ENCODE measurements at places on chromosomes 16 and 17. TPM values are rescaled to one million over a fixed set of nuclear protein-coding genes. Genes with fewer than 3 reads are reported as not detected.

DNA sequence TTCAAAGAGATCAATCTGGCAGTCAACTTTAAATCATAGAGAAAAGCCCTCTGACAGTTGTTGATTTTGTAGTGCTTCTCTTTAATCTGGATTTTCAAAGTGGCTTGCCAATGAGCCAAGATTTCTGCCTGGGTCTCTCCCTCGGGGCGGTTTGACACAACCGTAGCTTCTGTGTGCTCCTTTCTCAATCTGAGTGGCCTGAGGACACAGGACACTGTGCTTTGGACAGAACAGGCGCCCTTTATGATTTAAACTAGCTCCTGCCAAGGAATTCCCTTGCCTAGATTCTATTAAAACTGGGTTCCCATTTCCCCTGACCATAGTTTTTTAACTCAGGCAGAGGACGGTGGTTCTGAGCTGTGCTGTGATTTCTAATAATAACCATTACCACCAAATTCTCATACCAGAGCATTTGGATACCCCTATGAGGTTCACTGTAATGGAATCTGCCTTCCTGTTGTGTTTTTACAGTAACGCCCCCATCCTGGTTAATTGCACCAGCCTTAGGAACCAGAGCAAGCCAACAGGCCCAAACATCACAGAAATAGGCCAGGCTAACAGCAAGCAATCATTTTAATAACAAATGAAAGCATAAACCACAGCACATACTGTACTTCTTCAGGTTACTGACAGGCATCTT, 4.0 kb downstream of the ZFHX3 start:
- no peak for DNase-seq

- no peak for DNase-seq
These were observed 35.4 kb upstream of the GAN start for GRCh38 chr16:81279392-81279791.

DNA sequence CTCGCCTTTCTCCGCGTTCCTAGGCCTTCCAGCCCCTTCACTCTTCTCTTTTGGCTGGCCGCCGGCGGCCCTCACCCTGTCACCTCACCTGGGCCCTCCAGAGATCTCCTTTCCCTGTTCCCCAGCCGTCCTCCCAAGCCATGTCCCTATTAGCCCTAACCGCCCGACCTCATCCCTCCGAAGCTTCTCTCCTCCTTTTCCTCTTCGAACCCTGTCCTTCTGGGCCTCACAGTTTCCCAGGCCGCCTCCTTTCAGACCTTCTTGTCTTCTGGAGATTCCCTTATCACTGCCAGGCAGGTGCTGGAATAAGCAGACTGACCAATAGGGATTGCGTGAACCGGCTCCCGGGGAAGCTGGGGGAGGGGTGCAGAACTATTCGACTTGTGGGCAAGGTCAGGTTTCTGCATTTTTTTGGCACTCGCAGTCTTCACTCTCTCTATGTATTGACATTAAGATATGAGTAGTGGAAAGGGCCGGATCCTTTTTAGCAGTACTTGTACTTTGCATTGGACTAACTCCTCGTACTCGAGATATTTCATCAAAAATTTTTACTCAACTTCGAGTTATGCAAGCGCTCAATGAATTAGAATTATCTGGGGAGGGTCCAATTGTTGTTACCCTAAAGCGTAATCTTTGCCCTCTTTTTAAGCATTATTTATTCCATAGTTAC, 690 bp downstream of the RHOT1 start:
- peak; percentile 69 for DNase-seq

DNA sequence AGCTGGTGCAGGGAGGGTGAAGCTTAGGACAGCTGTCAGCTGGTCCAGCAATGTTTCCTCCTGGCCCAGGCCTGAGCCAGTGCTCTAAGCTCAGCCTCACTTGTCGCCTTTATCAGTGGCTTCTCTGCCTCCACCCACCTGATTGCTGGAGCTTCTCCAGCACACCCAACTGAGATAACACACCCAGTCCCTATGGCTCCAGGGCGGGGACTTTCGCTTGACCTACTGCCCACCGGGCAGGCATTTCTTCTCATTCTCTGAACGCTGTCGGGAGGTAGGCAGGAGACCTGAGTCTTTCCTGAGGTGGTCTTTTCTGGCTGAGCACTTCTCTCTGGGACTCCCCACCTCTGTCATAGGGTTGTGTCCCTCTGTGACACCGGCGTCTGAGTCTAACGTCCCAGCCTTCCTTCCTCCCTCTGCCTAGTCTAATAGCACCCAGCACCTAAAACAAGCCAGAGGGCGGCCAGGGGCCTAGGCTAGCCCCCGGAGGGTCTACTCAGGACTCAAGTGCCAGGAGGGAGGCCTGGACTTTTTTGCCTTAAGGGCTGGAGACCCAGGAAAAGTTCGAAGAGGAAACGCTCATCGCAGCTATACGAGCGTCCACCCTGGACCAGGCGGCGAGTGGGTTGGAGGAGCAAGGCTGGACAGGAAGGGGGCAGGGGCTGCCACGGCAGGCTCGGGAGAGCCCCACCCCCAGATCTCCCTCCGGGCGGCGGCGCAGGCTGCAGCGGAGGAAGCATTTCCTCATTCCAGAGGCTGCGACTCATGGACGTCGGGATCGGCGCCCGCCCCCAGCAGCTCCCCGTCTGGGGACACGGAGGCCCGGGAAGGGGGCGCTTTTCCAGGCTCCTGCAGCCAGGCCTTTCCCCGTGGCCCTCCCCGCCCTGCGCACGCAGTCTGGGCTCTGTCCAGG, 756 bp downstream of the TAX1BP3 start:
- DNase-seq: peak; percentile 97

- DNase-seq: no peak
These were observed 110.5 kb downstream of the HS3ST2 start for GRCh38 chr16:22924492-22924891.

GRCh38 chr16:86073763-86074493, 175.0 kb downstream of the IRF8 start:
- peak; percentile 56 for DNase-seq

- no peak for DNase-seq
These were observed 29.8 kb downstream of the LAT start for GRCh38 chr16:29014561-29015069.

DNA sequence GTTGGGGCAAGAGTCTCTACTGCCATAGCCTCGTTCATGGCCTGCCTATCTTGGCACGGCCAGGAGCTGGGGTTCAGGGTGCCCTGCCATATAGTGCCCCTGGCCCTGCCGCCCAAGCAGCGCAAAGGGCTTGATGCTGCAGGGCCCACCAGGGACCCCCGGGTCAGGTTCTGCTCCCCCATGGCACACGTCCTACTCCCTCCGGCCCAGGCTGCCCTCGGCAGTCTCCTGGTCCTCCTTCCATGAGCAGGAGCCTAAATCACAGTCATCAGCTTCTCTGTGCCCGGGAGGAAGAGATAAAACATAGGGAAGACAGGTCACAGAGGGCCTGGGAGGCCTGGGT, 55.9 kb upstream of the MTSS2 start:
- no peak for DNase-seq

- DNase-seq: no peak
These were observed 5.1 kb downstream of the C1QTNF8 start for GRCh38 chr16:1090620-1091587.

DNA sequence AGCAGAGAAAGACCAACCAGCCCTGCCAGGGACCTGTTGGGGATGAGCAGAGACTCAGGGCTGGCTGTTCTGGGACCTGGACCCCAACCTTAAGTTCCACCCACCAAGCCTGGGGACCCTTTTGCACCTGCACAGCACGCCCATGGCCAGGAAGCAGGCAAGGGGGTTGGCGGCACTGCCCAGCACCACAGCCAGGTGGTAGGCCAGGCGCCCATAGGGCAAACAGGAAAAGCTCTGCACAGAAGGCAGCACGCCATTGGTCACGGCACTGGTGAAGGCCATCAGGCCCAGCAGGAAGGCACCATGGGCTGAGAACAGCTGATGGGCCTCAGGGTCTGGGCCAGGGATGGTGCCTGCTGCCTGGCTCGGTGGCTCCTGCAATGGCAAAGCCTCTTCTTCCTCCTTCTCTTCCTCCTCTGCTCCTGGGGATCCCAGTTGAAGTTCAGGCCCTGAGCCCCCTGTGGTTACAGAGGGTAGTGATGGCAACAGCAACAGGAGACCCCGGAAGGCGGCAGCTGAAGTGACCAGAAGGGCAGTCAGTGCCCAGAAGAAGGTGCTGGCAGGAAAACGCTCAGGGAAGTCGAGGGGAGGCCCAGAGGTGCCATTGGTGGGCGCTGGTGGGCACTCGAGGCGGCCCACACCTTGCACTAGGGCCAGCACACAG, 1.7 kb downstream of the SLC52A1 start:
- DNase-seq: no peak

DNA sequence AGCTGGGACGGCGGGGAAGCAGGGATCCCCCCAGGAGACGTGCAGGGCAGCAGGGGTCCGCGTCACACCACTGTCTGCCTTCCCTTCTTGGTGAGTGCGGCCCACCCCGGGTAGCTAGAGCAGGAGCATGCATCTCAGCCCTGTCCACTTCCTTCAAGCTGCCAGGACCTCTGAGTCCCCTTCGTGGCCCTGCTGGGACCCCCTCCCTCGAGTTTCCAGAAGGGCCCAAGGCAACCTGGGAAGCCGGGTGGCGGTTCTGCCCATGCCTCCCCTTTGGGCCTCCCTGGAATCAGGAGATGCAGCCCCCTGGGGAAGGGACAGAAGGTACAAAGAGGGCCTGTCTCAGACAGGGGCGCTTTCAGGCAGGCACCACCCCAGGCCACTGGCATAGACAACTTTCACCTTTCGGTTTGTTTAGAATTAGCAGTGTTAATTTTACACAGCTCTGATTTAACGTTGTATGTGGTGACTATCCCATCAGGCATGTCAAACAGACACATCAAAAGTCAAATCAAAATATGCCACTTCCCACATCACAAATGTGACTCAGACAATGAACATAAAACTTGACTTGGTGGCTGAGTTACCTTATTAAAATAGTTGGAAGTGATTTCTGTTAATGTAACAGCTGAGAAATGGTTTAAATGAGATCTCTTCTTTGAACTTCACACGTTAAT, 94.5 kb upstream of the METRNL start:
- no peak for DNase-seq

DNA sequence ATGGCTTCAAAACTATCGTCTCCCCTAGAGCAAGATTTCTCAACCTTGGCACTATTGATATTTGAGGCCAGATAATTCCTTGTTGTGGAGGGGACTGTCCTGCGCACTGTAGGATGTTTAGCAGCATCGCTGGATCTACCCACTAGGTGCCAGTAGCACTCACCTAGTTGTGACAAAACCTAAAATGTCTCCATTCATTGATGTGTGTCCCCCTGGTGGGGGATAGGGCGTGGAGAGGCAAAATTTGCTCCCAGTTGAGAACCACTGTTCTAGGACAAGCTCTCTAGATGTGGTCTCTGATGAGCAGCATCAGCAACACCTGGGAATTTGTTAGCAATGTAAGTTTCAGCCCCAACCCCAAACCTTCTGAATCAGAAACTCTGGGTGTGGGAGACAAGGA, 259.0 kb downstream of the XYLT1 start:
- no peak for DNase-seq

GRCh38 chr16:81661082-81661481, 118.0 kb upstream of the PLCG2 start:
- no peak for DNase-seq

GRCh38 chr17:3699951-3700350, 4.0 kb upstream of the P2RX5 start:
- DNase-seq: no peak

DNA sequence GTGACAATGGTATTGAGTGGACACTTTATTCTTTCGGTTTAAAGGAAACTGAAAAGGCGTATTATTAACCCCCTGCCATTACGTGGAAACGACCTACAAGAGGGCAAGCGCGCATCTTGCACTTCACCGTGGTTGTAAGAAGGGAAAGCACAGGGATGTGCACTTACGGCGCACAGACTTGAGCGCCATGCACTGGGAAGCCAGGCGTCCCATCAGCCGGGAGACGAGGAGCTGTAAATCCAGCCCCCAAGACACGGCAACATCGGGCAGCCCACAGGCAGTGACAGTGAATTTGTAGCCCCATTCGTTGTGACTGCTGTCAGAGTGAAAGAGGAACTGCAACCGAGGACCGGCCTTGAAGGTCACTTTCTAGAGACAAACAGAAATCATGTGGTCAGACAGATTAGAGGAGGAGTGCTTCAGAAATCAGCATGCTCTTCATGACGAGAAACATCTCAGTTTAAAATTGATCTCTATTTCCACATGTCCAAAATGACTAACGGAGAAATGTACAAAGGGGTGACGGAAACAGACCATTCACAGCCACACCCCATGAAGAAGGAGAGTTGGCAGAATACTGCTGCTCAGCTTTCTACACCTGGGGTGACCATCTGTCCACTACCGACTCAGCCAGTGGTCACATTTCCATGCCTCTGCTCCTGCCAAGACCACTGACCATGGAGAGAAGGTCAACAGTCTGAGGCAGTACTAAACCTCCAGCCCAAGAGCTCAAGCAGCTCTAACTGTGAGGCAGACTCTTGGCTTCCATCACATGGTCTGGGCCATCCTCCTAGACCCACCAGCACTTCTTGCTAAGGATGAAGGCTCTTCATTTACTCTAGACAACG, 68.6 kb downstream of the ZZEF1 start:
- DNase-seq: peak; percentile 72

GRCh38 chr17:39318636-39319035, 82.8 kb downstream of the FBXL20 start:
- no peak for DNase-seq

- DNase-seq: no peak
These were observed 1.8 kb upstream of the TCAP start for GRCh38 chr17:39663340-39663687.

DNA sequence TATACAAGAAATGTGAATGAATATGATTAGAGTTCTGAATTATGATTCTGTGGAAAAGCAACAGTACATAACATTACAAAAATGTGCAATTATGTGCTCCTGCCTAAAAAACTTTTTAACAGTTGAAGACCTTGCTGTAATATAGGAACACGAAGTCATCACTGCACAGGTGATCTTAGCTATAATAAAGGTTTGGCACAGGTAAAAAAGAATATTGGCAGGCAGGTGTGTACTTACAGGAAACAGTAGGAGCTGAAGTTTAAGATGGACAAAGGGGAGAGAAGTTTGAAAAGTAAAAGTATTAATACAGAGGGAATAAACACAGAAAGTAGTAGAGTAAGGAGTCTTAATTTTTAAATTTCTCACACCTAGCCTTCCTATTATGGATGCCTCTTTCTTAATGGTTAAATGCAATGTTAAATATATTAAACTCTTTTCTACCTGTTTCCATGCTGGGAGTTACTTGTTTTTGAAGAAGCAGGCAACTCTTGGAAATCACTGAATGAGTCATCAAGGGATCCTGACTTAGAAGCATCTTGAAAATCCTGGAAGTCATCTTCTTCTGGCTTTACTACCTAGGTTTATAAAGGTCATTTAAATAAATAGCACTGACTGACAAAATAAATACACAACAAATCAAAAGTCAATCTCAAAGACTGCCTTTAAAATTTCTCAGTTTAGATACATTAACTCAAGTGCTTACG, 40.7 kb downstream of the SYNRG start:
- DNase-seq: no peak

Gene KRTAP16-1
- polyA plus RNA-seq: not detected

Gene MT2A
- 320 TPM for polyA plus RNA-seq

Gene KRTAP9-8
- polyA plus RNA-seq: not detected

Gene PRCD
- not detected for polyA plus RNA-seq

Gene KRT16
- 15.7 TPM for polyA plus RNA-seq

Gene HIGD1B
- not detected for polyA plus RNA-seq

Measured in aorta (tissue), 5 donors.